Right forelimb (tissue), 1 donor: ENCODE measurements at places on chromosomes 13 and 19.

- DNase-seq, result no peak
Measured at GRCh38 chr13:45406421-45406820, 11.8 kb downstream of the SLC25A30 start.

- no peak for DNase-seq
Measured at GRCh38 chr19:3737487-3738205, 23.8 kb downstream of the APBA3 start.

DNA sequence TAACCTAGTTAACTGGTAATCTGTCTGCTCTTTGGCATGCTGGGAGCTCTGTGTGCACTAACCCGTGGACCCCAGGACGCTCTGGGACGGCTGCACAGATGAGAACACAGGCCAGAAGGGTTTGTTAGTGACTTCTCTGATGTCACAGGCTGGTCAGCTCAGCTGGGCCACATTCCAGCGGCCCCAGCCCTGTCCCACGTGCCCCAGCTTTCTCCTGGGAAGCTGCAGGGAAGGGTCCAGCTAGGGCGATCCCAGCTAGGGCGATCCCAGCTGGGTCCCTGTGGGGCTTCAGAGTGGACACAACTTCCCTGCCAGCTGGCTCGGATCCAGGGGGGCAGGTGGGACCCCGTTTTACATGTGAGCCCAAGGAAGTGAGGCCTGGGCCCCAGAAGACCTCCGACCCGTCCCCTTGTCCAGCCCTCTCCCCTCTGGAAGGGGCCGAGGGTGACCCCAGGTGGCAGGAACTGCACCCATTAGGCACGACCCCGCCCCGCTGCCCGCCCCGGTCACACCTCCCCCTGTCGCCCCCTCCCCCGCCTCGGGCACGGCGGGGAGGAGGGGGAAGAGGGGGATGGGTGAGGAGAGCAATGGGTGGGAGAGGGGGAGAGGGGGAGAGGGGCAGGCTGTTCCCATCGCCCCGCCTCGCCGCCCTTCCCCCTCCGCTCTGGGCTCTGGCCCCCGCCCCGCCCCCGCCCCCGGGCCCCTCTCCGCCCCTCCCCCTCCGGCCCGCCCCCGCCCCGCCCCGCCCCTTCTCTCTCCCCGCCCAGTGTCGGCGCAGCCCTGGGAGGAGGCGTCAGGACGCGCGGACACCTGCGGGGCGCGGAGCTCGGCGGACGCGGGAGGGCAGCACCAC, 75.2 kb upstream of the MCF2L start:
- no peak for DNase-seq

GRCh38 chr13:70034286-70034685, 73.3 kb upstream of the ATXN8OS start:
- no peak for DNase-seq

- DNase-seq, result no peak
Measured at GRCh38 chr13:93316841-93317240, 90.2 kb downstream of the GPC6 start.

DNA sequence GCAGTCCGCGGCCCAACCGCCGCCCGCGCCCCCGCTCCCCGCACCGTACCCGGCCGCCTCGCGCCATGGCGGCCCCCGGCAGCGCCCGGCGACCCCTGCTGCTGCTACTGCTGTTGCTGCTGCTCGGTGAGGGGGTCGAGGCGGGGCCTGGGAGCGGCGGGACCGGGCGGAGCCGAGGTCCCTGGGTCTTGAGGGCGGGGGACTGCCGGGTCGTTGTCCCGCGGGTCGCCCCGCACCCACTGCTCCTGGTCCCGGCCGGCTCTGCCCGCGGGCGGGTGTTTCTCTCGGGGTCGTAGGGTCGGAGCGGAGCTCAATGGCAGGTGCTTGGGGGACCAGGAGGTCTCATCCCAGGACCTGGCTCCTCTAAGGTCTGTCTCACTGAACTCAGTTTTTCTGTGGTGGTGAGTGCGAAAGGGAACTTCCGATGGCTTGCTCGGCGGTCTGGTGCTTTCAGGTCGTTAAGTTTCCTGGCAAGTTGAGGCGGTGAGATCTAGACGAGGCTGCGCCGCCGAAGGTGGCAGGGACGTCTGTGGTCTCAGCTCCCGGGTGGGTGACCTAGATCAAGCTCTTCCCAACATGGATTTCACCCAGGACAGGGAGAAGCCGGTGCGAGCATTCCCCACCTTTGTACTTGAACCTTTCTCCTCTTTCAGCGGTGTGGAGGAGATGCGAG, 467 bp downstream of the LAMP1 start:
- DNase-seq, result no peak
